ENCODE measurements at places on chromosomes 16 and 17.

DNA sequence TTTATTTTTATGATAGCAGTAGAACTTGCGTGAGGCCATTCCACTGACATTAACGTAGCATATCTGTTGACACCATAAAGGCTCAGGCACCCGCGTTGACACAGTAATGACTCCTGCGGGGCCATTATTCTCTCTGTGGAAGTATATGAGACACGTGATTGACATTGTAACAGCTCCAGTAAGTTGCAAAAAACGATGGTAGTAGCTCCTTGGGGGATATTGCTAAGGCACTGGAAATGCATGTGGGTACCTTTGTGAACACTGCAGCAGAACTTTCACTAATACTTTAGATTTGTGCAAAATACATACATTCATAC is 918.8 kb upstream of the CDH8 start:
- no peak for DNase-seq

- DNase-seq: no peak
These were observed 39.5 kb downstream of the SMARCE1 start for GRCh38 chr17:40608061-40608581.

GRCh38 chr17:8109661-8110455 is 8.5 kb downstream of the ALOXE3 start:
- DNase-seq: peak; percentile 72

DNA sequence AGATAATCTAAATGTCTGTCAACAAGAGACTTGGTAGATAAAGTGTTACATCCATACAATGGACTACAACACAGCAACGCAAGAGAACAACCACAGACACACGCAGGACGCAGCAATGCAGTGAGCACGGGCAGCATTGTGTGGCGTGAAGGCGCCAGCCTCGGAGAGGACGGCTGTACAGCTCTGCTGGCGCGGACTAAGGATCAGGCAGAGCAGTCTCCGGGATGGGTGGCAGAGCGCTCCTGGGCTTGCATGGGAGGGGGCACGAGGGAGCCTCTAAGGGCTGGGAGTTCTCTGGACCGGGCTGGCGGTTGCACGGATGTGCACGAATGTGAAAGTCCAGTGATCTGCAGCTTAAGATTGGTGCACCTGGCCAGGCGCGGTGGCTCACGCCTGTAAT is 34.5 kb downstream of the ACTG1 start:
- DNase-seq: no peak

GRCh38 chr17:37774504-37774903 is 29.6 kb upstream of the HNF1B start:
- DNase-seq: no peak

GRCh38 chr17:57102122-57102521 is 17.1 kb downstream of the AKAP1 start:
- DNase-seq: no peak

DNA sequence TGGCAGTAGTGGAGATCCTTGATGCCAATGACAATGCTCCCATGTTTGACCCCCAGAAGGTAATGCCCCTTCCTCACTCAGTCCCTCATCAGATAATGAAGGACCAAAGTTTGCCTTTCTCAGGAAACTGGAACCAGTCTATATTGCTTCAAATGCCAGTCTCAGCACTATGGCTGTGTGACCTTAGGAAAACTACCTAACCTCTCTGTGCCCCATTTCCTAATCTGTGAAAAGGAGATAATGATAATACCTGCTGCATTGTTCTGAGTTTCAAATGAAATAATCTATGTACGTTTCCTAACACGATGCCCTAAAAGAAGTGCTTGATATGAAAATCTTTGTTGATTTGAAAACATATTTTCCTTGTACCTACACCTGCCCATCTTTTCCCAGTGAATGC is 35.9 kb downstream of the CDH3 start:
- DNase-seq: no peak

GRCh38 chr16:3243882-3244281 is 8.9 kb upstream of the ZNF200 start:
- DNase-seq: no peak

DNA sequence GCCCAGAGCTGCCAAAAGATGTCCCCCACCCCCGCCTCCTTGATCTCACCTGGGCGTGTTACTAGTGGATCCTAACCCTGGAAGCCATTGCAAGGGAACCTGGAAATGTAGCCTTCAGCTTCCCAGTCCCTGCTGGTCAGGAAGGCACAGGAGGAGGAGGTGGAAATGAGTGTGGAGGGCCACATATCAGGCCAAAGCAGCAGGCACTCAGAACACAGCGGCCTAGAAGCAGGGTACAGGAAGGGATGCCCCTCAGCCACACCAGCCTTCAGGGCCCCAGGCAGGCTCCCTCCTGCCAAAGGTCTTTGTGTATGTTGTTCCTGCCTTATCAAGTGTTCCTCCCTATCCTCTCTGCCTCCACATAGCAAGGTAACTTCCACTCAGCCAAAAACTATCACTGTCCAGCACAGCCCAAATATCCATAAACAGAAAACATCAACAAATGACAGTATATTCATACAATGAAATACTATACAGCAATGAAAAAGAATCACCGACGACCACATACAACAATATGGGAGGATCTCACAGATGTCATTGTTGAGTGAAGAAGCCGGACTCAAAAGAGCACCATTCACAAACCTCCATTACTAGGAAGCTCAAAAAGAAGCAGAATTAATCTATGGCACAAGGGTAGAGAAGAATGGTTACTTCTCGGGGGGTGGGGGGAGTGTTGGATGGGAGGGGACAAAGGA is 28.2 kb upstream of the TNFRSF13B start:
- no peak for DNase-seq

DNA sequence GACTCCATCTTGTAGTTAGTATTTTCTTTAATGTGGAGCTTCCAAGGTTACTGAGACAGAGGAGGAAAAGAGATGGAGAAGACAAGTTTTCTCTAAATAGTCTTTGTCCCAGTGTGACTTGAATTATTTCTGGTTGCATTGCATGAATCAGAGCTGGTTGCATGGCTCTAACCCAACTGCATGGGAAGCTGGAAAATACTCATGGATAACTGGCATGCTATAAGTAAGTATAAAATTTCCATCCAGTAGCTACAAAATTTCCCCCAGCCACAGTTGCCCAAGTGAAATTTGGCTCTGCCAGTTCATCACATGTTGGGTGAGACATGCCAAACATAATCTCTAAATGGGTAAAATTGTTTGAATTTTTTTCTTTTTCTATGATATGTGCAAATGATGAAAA is 1161.5 kb downstream of the CDH11 start:
- DNase-seq: no peak

GRCh38 chr17:40548982-40549685 is 16.1 kb downstream of the CCR7 start:
- DNase-seq: no peak

DNA sequence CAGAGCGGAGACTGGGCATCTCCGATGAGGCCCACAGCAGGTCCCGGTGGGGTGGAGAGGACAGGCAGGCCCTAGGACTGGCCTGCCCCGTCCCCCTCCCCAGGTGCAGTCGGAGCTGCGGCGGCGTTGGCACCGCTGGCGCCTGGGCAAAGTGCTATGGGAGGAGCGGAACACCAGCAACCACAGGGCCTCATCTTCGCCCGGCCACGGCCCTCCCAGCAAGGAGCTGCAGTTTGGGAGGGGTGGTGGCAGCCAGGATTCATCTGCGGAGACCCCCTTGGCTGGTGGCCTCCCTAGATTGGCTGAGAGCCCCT is 9.4 kb downstream of the GCGR start:
- DNase-seq: no peak

GRCh38 chr16:68776821-68777485 is 39.9 kb downstream of the CDH1 start:
- DNase-seq: no peak

DNA sequence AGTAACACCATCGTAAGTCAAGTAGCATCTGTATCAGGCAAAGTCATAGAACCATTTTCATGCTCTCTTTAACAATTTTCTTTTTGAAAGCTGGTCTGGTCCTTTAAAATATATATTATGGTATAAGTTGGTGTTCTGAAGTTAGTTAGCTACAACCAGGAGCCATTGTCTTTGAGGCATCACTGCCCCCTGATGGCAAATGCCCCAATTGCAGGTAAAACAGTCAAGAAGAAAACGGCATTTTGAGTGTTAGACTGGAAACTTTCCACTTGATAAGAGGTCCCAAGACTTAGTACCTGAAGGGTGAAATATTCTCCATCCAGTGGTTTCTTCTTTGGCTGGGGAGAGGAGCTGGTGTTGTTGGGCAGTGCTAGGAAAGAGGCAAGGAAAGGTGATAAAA is 14.1 kb downstream of the TP53 start:
- DNase-seq: no peak

- DNase-seq: no peak
These were observed 66.9 kb downstream of the CHD9 start for GRCh38 chr16:53121661-53122060.

GRCh38 chr17:11318207-11318606 is 77.2 kb downstream of the SHISA6 start:
- DNase-seq: no peak

GRCh38 chr17:80769936-80770625 is 221.6 kb upstream of the CHMP6 start:
- DNase-seq: no peak

DNA sequence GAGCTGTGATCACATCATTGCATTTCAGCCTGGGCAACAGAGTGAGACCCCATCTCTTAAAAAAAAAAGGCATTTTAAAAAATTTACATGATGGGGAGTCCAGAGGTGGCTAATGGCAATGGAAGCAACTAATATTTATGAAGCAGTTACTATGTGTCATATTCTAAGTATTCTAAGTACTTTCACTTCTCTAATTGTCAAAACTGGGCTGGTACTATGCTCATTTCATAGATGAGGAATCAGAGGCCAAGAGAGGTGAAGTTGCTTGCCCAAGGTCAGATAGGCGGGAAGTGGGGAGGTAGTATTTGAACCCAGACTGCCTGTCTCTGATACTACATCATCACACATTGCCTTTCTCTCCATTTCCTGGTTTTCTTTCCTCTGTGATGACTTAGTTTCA is 50.7 kb downstream of the SLC5A11 start:
- DNase-seq: no peak

GRCh38 chr16:54212893-54213292 is 73.7 kb downstream of the IRX3 start:
- no peak for DNase-seq

GRCh38 chr16:21260870-21261791 is 17.0 kb downstream of the CRYM start:
- DNase-seq: no peak

DNA sequence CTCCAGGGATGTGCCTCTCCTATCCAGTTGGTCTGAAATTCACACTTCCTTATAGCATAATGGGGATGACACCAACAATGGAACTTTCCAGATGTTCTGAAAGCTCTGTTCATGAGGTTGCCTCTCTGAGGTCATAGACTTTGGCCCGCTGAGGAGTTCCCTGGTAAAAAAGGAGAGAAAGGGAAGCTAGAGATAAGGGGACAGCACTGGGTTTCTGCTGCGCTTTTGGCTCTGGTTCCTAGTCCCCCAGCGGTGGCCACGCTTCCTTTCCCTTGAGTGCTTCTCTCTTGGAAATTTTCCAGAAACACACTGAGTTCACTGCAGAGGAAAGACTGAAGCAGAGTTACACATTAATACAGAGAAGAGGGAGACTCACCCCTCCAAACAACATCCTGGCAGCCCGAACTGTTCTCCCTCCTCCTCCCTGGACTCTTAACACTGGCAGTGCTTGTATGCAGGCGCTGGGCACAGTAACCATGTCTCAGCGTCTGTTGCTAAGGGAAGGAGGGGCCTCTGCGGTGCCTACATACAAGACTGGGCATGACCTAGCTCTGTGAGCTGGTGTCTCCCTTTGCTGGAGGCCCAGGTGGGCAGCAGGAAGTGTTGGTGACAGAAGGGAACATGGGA is at the start of gene DNAH3:
TSS of gene DNAH3 (minus strand) at position 472 of the 627 bp plus-strand sequence. CDS start 527 bp downstream, outside the sequence.
- DNase-seq: no peak

DNA sequence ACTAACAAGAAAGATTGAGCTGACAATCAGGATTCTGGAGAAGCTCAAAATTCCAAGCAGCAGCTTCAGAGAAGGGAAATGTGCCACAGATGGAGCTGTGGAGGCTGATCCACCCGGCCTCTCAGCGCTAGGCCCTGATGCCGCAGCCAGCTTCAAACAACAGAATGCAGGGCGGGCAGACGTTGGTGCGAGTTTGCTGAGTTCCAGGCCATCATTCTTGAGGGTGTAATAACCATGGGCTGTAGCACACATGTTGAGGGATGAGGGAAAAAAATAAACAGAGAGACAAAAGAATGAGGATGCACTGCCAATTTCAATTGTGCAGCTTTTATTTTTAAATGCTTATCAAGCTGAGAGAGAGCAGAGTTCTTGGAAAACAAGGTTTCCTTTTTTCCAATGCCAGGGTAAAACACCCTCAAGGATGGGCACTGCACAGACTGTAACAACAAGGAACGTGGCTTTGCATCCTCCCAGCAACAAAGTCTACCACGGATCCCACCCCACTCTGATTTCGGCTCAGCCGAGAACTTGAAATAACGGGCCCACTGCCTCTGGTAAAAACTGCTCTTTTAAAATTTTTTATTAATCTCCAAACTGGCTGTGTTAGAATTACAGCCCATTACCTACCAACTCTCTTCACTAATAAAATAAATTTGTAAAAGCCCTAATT is 90.2 kb downstream of the SMG6 start:
- no peak for DNase-seq

DNA sequence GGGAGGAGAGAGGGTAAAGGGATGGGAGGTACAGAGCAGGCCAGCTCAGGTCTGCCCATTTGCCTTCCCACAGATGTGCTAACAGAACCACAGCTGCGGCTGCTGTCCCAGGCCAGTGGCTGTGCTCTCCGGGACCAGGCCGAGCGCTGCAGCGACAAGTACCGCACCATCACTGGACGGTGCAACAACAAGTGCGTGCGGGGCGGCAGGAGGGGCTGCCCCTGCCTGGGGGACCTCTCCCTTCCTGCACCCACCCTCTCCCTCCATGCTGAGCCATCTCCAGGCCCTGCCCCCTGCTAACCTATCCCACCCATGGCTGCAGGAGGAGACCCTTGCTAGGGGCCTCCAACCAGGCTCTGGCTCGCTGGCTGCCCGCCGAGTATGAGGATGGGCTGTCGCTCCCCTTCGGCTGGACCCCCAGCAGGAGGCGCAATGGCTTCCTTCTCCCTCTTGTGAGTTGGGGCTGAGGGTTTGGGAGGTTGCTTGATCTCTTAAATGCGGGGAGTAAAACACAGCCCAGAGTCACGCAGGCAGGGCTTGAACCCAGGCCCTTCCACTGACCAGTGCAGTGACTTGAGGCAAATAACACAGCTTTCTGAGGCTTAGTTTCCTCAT is 1.2 kb downstream of the EPX start:
- DNase-seq: no peak

All from stimulated activated CD4-positive, alpha-beta T cell treated with anti-CD3 and anti-CD28 coated beads, Interleukin-1b, Interleukin-23, amount 100 ng/mL, for 1 hour (primary cell).